ENCODE measurements at places on chromosomes 16 and 17.
A peak's percentile ranks its signal among the peaks of the same experiment; 100 is the strongest.

GRCh38 chr16:53773150-53773846 lies 69.3 kb downstream of the FTO start:
- peaks cover 93% of the 10 kb centered on the region for H3K4me1 ChIP-seq
- H3K27ac ChIP-seq = peak overlapping the region; percentile 6
- H3K27me3 ChIP-seq = no peaks in the 10 kb centered on the region

DNA sequence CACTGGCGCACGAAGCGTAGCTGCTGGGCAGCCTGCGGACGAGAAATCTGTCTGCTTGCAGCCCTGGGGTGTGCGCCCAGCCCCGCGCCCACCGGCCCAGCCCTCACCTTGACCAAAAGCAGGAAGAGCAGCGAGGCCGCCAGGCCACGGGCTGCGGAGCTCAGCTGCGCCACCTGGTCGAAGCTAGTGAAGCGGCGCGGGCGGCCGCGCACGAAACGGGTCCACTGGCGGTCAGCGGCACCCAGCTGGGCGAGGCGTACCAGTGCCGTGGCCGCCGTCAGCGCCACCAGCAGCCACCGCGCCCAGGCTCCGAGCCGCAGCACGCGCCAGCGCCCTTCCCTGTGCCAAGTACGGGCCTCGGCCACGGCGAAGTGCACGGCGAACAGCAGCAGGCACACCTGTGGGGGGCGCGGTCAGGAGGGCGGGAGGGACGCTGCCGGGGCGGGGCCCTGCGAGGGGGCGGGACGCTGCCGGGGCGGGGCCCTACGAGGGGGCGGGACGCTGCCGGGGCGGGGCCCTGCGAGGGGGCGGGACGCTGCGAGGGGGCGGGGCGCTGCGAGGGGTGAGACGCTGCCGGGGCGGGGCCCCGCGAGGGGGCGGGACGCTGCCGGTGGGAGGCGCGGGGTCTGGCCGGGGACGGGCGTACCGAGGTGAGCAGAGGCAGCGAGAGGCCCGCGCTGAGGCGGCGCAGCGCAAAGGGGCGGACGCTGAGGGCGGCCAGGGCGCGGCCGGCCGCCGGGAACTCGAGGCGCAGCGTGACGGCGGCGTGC lies 43.2 kb downstream of the TSC2 start:
- peaks cover 76% of the 10 kb centered on the region for H3K4me1 ChIP-seq
- H3K27ac ChIP-seq = peak overlapping the region; percentile 61
- H3K4me3 ChIP-seq = peak overlapping the region; percentile 21
- H3K36me3 ChIP-seq = peaks cover 40% of the 10 kb centered on the region
- no peaks in the 10 kb centered on the region for H3K27me3 ChIP-seq

GRCh38 chr17:73934696-73935095 lies 268.8 kb upstream of the RPL38 start:
- H3K27ac ChIP-seq = no peak overlapping the region
- no peaks in the 10 kb centered on the region for H3K4me1 ChIP-seq
- no peak overlapping the region for H3K4me3 ChIP-seq
- no peaks in the 10 kb centered on the region for H3K27me3 ChIP-seq

DNA sequence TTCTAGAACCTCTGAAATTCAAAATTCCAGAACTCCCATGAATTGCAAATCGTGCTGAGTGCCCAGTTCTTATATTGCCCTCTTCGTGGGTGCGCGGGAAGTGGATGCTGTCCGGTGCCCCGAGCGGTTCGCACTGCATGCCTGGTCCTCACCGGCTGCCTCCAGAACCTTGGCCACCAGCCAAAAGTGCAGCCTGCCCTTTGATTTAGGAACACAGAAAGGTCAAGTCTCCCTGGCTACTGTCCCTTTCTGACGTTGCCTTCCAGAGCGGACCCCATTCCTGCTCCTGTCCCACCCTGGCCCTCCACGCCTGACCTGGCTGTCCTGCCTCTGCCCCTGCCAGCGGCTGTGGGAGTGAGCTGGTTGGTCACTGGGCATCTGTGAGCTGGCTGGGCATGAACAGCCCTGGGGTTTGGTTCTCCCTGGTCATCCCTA lies 9.7 kb downstream of the NEUROD2 start:
- H3K4me1 ChIP-seq = peaks cover 38% of the 10 kb centered on the region
- no peak for DNase-seq
- H3K27me3 ChIP-seq = peaks cover 100% of the 10 kb centered on the region
- no peak overlapping the region for H3K4me3 ChIP-seq
- no peak overlapping the region for H3K27ac ChIP-seq
- no peaks in the 10 kb centered on the region for H3K36me3 ChIP-seq

- no peak overlapping the region for H3K4me3 ChIP-seq
- H3K36me3 ChIP-seq = no peaks in the 10 kb centered on the region
- H3K27me3 ChIP-seq = no peaks in the 10 kb centered on the region
- no peak for DNase-seq
These were observed 207.7 kb downstream of the HS3ST3A1 start for GRCh38 chr17:13393841-13394710.

DNA sequence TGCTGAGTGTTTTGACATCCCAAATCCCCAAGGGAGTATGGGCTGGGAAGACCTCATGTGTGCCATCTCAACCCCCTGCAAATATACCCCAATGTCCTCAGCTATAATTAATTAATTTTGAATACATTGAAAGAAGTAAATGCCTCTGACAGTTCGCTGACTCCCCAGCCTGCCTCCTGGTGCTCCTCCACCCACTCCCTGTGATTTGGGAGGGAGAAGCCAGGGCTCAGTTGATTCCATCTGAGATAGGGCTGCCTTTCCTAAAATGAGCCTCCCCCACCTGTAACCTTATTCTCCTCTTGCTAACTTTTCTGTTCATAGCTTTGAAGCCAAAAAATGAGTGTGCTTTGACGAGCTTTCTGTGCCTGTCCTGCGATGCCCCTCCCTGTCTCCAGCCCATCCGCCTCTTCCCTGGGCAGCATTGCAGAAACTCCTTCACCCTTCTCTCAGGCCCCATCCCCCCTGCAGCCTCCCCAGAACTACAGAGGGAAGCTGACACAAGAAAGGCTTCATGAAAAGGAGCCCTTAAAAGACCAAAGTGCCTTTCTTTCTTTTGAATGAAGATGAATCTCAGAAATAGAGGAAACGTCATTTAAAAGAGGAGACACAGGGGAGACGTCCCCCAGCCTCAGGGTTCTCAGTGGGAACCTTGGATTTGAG lies 70.3 kb downstream of the HLF start:
- no peak for DNase-seq
- H3K27ac ChIP-seq = no peak overlapping the region
- no peaks in the 10 kb centered on the region for H3K36me3 ChIP-seq
- H3K4me3 ChIP-seq = no peak overlapping the region
- H3K27me3 ChIP-seq = no peaks in the 10 kb centered on the region
- H3K4me1 ChIP-seq = no peaks in the 10 kb centered on the region

GRCh38 chr17:5282642-5283217 lies 646 bp downstream of the RABEP1 start:
- peak overlapping the region; percentile 70 for H3K4me3 ChIP-seq
- H3K27ac ChIP-seq = peak overlapping the region; percentile 75
- no peaks in the 10 kb centered on the region for H3K36me3 ChIP-seq

- H3K4me3 ChIP-seq = no peak overlapping the region
- H3K4me1 ChIP-seq = no peaks in the 10 kb centered on the region
- no peaks in the 10 kb centered on the region for H3K27me3 ChIP-seq
These were observed 6.5 kb upstream of the CCL1 start for GRCh38 chr17:34369571-34369970.

GRCh38 chr16:83355570-83356218 lies 452.1 kb upstream of the HSBP1 start:
- H3K27me3 ChIP-seq = no peaks in the 10 kb centered on the region
- no peak overlapping the region for H3K27ac ChIP-seq
- no peaks in the 10 kb centered on the region for H3K4me1 ChIP-seq
- DNase-seq = no peak
- no peak overlapping the region for H3K4me3 ChIP-seq

DNA sequence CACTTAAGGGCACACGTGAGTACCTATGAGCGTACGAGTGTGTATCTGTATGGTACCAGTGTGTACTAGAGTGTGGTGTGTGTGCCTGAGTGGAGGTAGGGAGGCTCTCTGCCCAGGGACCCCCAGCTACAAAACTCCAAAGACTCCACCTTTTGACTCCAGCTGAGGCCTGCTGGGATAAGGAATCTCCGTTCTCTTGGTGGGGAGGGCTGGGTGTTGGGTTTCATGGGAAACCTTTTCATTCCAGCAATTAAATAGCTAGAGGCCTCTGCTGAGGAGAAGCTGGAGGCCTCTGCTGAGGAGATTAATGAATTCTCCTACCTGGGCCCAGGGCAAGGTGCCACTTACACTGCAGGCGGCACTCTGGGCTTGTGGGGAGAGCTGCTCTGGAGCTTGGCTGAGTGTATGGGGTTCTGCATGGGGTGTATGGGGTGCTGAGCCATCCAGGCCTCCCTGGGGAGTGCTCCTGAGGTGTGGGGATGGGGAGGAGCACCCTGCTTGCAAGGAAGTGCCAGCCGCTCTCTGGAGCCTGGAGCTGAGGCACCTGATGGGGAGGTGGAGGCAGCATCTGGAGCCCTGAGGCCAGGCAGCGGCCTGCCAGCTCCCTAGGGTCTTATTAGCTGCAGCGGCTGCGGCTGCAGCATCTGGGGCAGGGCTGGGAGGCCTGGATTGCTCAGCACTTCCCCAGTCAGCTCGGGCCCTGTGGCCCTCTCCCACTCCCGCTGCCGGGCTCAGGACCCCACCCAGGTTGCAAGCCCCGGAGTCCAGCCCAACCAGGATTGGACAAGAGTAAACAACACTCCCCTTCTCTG lies 4.6 kb downstream of the ANKRD13B start:
- DNase-seq = no peak
- no peak overlapping the region for H3K4me3 ChIP-seq
- no peaks in the 10 kb centered on the region for H3K36me3 ChIP-seq
- no peak overlapping the region for H3K27ac ChIP-seq
- no peaks in the 10 kb centered on the region for H3K27me3 ChIP-seq
- H3K4me1 ChIP-seq = peaks cover 10% of the 10 kb centered on the region

DNA sequence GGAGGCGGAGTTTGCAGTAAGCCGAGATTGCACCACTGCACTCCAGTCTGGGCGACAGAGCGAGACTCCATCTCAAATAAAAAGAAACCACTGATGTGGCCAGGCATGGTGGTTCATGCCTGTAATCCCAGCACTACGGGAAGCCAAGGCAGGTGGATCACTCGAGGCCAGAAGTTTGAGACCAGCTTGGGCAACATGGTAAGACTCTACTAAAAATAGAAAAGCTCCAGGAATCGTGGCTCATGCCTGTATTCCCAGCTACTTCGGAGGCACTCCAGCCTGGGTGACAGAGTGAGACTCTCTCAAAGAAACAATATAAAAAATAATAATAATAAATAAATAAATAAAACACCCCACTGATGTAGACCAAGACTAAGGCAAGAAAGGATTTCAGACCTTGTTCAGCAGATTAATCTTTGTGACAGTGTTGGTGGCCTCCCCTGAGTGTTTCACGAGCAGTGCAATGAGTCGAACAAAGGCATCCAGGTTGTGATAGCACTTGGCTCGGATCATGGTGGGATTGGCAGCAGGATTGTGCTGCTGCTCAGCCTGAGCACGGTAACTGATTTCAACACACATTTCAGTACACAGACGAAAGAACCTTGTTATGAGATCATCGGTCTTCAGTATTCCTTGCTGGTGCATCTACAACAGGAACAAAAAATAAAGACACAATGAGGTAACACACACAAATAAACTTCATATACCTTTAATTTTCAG lies 18.6 kb downstream of the SETD6 start:
- H3K27ac ChIP-seq = no peak overlapping the region
- no peak overlapping the region for H3K4me3 ChIP-seq
- no peak for DNase-seq
- no peaks in the 10 kb centered on the region for H3K27me3 ChIP-seq
- H3K4me1 ChIP-seq = no peaks in the 10 kb centered on the region

- no peak overlapping the region for H3K27ac ChIP-seq
- H3K4me3 ChIP-seq = no peak overlapping the region
- peaks cover 12% of the 10 kb centered on the region for H3K36me3 ChIP-seq
These were observed 64.9 kb downstream of the ZNF652 start for GRCh38 chr17:49297141-49297540.

DNA sequence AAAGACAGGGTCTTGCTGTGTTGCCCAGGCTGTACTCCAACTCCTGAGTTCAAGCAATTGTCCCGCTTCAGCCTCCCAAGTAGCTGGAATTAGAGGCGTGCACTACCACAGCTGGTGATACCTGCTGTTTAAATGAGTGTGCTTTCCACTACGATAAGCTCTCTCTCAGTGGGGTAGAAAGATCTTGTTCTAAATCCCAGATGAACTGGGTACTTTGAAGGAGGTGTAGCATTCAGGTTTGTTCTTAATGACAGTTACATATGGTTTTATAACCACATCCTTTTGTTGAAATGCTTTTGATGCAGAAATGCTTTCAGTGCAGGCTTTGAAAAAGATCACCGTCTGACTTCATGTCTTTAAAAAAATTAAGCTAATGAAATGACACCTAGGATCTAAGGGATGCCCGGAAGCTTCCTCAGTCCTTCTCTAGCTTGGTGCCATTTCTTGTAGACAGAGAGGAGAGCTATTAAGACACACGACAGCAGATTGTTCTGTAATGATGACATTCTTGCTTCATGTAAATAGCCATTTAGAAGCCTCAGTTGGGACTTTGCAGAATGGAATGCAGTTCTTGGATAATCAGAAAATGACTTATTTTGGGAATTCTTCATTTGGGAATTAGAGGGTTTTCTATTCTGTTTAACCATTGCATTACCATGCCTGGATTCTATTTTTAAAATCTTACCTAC lies 19.5 kb downstream of the PMM2 start:
- H3K27ac ChIP-seq = no peak overlapping the region
- no peak overlapping the region for H3K4me3 ChIP-seq
- DNase-seq = no peak
- H3K4me1 ChIP-seq = peaks cover under 1% of the 10 kb centered on the region

- peaks cover 14% of the 10 kb centered on the region for H3K4me1 ChIP-seq
- H3K27me3 ChIP-seq = peaks cover 22% of the 10 kb centered on the region
- no peak overlapping the region for H3K27ac ChIP-seq
- H3K4me3 ChIP-seq = no peak overlapping the region
- H3K36me3 ChIP-seq = no peaks in the 10 kb centered on the region
- DNase-seq = no peak
These were observed 19.0 kb upstream of the CALB2 start for GRCh38 chr16:71339236-71340171.

DNA sequence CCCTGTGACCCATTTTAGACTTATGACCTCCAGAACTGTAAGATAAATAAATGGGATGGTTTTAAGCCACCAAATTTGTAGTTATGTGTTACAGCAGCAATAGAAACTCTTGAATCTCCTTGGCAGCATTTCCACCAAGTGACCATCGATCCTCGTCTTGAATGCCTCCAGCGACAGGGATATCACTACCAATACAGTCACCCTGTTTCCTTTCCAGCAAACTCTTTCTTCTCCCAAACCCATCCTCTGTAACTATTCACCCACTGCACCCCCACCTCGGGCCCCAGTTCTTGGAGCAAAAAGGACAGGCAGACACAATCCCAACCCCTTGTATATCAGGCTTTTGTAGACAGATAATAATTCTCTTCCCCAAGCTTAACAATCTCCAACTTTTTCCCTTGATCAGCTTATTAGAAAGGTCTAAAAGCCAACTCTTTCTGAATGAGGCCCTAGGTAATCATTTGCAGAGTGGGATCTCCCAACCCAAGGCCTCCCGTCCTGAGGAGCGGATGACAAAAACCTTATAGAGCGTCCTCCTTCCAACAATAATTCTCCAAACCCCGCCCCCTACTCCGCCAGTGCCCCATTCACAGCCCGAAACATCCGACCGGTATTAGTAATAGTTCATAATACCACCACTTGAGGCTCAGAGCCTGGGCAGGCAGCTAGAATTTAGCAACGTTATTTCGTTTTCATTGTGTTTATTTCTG lies 14.7 kb upstream of the PLLP start:
- H3K27me3 ChIP-seq = no peaks in the 10 kb centered on the region
- H3K4me1 ChIP-seq = peaks cover 17% of the 10 kb centered on the region
- H3K4me3 ChIP-seq = peak overlapping the region; percentile 49
- H3K36me3 ChIP-seq = no peaks in the 10 kb centered on the region
- H3K27ac ChIP-seq = peak overlapping the region; percentile 89
- DNase-seq = no peak

All from esophagus squamous epithelium (tissue), 5 donors.